ENCODE measurements at places on chromosomes 4 and X.

GRCh38 chr4:177687117-177687516 lies 244.9 kb upstream of the AGA start:
- DNase-seq = no peak

DNA sequence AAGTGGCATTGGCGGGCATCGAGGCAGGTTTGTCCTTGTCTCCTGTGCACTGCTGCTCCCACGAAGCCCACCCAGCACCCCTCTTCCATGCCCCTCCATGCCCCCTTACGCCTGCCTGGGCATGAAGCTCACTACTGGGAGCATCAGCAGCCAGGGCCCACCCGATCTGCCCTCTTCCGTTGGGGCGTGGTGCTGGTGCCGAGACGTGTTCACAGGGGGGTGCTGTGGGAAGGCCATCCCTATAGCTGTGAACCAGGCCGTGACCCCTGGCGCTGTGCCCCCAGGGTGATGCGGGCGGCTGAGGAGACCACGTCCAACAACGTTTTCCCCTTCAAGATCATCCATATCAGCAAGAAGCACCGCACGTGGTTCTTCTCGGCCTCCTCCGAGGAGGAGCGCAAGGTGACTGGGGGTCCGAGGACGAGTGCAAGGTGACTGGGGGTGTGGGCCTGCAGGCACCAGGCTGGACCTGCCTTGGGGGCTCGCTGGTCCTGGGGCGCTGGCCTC lies 19.3 kb upstream of the ADD1 start:
- no peak for DNase-seq

DNA sequence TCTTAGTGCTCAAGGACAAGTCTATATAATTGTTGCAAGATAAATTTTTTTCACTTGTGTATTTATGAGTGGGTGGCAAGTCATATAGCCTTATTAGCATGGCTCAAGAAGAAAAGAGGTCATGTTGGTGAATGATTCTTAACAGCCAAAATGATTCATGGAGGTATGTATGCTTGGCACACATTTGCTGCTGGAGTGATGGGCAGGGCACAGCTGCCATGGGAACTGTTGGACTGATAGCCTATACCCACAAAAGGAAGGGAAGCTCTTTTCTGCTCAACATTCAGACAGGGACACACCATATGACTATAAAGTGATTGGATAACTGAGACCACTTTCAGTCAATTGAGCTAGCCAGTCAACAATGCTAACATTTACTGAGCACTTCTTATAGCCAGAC lies 46.8 kb upstream of the PITX2 start:
- no peak for DNase-seq

DNA sequence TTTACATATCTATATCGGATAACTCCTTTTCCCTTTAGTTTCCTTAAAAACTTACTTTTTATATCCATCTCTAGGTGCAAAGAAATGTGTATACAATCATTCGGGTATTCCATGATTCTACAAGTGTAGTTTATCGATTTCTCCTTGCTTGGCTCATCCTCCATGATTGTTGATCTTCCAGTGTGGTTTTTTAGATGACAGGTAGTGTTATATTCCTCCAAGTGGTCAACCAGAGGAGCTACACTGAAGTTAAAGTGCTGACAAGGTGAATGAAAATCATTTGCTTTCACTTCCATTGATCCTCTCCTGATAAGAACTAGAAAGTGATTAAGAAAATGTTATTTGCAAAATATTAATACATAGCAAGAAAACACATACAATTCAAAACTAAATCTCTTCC lies 38.5 kb downstream of the TMEM156 start:
- no peak for DNase-seq

DNA sequence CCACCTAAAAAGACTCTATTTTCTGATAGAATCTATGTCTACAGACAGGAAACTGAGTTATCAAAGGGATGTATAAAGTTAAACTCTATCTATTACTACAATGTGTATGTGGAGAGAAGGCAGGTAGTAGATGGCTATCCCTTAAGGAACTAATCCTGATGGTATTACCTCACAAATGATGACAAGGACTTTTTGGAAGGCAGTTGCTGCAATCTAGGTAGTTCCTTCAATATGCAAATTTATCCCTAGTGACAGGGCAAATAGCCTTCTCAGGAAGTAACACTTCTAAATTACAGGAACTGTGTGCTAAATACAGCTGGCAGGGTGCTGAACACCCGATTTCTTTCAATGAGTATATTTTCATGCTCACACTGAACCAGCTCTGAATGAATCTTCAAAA lies 177.4 kb downstream of the COL25A1 start:
- DNase-seq = no peak

- no peak for DNase-seq
These were observed 87.3 kb upstream of the UNC5C start for GRCh38 chr4:95636061-95636460.

DNA sequence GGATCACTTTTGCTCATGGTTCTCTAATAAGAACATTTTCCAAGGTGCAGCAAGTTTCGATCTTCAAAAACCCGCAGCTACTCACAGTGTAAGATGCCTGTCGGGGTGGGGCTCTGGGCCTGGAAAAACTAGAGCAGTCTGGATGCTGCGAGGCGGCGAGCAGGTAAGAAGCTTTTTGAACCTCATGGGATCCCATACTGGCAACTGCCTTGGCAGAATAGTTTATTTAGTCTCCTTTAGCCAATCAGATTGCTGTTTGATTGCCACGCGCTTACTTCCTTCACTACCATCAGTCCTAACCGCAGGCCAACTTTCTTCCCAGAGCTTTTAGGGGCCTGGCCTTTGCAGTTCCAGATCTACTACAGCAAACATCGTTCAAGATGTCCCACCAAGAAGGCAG lies 61.3 kb upstream of the MAGEB10 start:
- no peak for DNase-seq

GRCh38 chr4:147578051-147578476 lies 39.1 kb upstream of the TMEM184C start:
- no peak for DNase-seq

DNA sequence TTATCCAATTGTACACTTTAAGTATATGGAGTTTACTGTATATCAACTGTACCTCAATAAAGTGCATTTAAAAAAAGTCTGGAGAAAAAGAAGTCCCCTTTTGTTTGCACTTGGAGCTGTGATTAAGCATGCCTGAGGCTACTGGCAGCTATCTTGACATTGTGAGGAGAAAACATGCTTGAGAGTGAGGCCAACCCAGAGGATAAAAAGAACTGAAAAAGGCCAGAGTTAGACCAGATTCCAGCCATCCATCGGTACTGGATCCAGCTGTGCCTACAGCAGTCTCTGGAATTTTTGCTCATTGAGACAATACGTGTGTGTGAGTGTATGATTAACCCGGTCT lies 57.4 kb downstream of the LGI2 start:
- no peak for DNase-seq

- no peak for DNase-seq
These were observed 18.4 kb upstream of the XK start for GRCh38 chrX:37667141-37667540.

DNA sequence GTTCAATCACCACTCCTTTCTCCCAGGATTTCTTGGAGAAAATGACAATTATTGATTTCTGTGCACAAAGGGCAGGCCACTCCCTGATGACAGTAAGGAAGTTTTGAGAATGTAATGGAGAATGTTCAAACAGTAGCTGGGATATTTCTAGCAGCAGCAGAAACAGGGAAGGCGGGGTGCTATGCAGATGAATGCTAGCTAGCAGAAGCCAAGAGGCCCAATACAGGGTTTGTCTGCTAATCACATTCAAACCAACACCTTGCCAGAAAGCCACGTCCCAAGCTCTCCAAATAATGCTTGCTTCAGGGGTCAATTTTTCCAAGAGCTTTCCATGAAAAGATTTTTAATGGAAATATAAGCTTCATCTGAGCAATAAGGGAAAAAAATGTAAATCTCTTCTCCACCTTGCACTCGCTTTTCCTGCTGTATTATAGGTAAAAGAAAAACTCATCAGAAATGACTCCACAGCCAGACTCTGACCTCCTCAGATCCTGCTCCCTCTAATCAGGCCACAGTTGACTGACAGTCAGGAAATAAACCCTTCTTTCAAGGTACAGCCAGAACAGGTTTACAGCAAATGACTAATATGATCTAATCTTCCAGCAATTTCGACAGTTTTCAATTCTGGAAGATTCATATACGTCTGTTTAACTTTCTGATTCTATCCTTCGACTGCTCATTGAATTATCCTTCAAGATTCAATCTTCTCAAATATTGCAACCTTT lies 84.7 kb upstream of the PCDH19 start:
- DNase-seq = no peak

DNA sequence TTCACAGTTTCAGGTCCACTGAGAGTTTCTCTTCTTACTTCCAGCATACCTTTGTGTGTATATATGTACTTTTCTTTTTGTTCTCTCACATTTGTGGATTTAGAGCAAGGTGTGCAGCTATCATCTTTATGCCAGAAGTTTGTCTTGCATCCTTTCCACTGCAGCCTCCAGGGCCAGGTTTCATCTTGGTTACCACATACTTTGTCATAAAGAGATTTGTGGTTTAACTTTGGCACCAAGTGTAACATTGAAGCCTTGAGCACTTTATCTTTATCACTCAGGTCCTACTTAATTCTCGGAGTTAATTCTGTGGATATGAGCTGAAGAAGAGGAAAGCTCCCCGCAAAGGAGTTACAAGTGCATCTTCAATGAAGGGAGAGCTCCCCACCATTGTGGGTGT lies 31.4 kb upstream of the VMA21 start:
- no peak for DNase-seq

DNA sequence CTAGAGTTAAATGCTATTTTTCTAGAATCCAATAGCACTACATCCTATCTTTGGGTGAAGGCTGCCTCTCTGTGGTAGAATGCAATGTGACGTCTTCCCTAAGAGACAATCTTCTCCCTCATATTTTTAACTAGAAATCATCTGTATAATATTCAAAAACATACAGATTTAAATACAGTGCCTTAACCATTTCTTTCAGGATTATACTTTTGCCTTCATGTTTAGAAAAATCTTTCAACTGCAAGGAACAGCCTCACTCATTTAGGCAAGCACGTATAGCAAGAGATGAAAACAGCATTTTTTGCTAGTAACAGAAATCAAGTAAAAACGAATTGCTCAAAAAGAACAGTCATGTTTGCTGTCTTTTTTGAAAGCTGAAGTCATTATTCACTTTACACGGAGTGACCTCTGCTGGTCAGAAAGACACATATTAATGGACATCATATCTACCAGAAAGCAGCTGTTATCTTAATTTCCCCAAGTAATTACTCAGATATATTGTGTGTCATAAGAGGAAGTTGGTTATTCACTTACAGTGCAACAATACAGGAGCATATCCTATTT lies 422.3 kb downstream of the STPG2 start:
- DNase-seq = no peak

DNA sequence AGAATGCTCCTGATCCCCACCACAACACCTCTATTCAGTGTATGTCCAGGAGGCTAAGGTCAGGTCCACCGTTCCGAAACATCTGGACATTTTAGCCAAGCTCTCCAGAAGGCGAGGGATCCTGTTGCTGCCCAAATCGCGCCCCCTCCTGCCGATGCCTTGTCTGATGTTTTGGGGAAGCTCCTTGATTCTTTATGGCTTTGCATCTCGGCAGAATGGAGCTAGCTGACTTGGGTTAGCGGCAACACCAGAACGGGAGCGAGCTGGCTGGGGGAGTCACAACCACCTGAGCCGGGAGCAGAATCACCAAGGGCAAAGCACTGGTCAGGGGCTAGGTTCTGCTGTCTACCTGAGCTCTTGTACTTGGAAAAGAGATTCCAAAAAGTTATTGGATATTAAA lies 6.6 kb upstream of the POU3F4 start:
- no peak for DNase-seq

- no peak for DNase-seq
These were observed 227.0 kb upstream of the RASGEF1B start for GRCh38 chr4:81698538-81699296.

GRCh38 chr4:90503677-90504076 lies 376.5 kb downstream of the CCSER1 start:
- no peak for DNase-seq

DNA sequence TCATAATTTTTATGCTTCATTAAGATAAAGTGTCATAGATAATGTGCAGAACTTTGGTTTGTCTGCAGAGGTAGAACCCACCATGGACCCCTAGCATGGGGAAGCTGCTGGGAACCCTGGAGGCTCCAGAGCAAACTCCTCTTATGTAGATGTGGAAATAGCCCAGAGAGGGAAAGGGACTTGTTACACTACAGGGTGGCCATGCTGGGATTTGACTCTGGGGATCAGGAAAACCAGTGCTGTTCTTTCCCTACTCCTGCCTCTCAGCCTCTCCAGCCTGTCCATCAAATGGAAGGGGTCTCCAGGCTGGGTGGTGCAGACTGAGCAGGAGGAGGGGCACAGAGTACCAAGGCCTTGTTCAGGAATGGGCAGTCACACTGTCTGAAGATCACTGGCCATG lies 54.2 kb downstream of the MSX1 start:
- no peak for DNase-seq

All from NK-92 treated with Interleukin-12 subunit alpha and Interleukin-12 subunit beta, amount 100 ng/mL, for 24 hours (cell line).